ENCODE measurements at places on chromosomes 16 and 17.

DNA sequence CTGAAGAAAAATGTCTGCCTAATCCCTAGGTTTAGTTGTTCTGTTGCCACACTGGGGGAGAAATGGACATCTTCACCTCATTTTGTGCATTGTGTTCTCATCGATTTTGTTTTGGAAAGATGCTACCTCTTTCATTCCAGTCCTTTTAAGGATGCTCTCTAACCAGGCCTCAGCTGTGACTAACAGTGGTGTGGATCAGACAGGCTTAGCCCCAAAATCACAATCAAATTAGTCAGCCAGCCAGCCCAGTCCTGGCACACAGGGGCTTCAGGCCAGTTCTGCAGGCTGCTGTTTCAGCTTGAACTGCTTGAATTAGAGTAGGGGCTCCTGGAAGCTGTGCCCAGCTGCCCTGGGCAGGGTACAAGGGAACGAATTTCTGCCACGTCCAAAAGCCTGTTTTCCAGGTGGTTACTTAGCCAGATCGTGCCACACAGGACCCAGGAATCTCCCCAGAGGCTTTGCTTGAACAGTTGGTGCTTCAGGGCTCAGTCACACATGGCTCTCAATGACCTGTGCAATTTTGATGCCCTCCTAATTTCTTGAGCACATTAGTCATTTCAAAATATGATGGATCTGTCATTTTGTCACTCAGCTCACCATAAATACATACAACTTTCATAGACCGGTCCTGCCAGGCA is 60.7 kb downstream of the CLEC16A start:
- DNase-seq, result no peak

DNA sequence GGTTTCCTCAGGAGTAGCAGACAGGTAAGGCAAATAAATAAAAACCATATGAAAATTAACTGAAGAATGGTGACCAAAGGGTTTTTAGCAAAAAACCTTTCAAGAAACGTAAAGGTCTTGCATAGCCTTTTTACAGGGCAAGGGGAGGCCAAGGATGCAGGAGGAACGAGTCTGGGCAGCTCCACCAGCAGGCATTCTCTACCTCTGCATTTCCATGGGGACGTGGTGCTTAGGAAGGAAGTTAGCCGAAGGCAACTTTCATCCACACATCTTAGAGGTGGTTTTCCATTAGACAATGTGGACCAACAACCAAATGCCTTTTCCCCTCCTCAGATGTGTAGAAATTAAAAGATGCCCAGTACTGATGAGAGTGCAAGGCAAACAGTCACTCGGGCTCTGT is 20.7 kb downstream of the TOM1L2 start:
- DNase-seq, result no peak

DNA sequence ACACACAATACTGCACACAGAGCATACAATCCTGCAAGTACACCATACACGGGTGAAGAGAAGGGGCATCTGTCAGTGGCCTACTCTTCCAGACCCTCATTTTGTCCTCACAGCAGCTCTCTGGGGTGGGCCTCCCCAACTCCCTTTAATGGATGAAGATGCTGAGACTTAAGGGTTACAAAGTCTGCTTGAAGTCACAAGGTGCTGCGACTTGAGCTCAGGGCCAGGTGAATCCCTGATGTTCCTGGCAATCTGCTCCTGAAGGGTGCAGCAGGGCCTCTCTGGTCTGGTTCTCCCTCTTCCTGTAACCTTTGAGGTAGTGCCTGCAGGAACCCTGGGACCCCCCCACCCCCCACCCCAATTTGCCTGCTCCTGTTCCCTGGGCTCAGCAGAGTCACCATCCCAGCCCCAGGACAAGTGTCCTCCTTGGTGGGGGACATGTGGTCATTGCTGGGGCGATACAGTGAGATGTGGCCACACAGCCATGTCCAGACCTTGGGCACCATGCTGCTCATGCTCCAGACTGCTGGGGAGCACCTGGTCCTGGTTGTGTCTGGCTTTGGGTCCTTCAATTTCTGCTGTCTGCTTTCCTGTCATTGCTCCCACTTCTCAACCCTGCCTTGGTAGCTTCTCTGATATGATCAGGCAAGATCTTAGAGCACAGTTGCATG is 107.5 kb downstream of the METRNL start:
- DNase-seq, result no peak

- no peak for DNase-seq
These were observed 5.7 kb upstream of the HSD17B1 start for GRCh38 chr17:42547001-42547461.

- no peak for DNase-seq
These were observed 59.3 kb downstream of the KLHDC4 start for GRCh38 chr16:87706278-87707000.

- no peak for DNase-seq
These were observed 16.7 kb upstream of the MTMR4 start for GRCh38 chr17:58531122-58531521.

DNA sequence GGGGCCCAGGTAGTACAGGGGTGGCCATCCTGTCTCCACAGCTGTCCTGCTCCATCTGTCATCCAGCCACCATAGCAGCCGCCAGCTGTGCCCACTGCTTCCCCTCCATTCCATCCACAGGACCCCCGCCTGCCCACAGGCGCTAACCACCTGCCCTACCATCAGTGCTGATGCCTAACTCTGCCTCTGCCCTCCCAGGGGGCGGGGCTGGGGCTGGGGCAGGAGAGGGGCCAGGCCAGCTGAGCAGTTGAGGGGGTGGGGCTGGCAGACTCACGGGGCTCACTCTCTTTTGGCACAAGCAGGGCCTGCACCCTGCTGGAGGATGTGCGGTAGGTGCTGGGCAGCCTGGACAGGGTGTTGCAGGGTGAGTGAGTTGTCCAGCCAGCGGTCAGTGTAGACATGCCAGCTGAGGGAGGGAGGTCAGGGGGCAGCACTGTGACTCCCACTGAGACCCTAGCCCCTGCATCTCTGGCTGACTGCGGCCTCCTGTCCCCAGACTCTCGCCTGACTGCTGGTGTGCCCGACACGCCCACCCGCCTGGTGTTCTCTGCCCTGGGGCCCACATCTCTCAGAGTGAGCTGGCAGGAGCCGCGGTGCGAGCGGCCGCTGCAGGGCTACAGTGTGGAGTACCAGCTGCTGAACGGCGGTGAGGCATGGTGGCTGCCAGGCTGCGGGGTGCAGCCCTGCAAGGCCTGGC is 9.6 kb downstream of the GALK1 start:
- DNase-seq, result no peak

GRCh38 chr17:82788206-82789001 is 36.5 kb downstream of the TBCD start:
- no peak for DNase-seq

- DNase-seq, result no peak
These were observed 122.0 kb downstream of the COPRS start for GRCh38 chr17:31736855-31737625.

- peak; percentile 26 for DNase-seq
These were observed 919 bp downstream of the N4BP1 start for GRCh38 chr16:48608871-48609651.

DNA sequence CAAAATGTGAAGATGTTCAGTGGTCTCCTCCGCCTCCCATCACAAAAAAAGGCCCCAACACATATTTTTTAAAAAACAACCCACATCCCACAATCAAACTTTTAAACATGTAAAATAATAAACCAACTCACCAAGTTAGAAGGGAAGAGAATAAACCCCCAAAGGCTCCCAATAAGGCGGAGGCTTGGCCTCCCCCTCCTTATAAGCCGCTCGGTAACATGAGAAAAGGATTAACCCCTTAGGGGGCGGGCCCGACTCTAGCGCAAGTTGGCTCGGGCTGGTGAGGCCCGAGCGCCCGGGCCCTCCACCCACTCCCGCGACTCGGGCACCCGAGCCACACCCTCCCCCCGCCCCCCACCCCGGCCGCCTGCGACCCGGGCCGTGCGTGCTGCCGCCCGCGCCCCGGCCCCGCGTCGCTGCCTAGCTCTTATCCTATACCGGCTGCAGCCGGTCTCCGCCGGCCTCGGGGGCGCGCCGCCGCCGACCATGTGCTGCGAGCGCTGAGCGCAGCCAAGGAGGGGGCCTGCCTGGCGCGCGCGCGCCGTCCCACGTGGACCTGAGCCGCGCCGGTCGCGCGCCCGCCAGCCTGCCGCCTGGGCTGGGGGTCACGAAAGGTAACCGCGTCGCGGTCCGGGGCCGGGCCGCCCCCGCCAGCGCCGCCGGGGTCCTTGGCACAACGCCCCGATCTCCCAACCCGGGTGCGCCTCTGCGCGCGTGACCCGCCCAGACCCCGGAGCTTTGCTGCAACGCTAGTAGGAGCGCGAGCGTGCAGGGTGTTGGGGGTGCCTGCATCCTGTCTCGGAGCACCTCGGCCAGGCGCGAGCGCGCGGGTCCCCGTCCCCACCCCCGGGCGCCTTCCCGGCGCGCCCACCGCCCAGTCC is at the start of the genes ARSG and SLC16A6:
TSS of gene ARSG (plus strand) at position 541 of the 881 bp plus-strand sequence. CDS start 15,999 bp downstream, outside the sequence.
TSS of gene SLC16A6 (minus strand) at position 173 of the 881 bp plus-strand sequence. CDS start 12,807 bp downstream, outside the sequence.
- peak; percentile 82 for DNase-seq

GRCh38 chr17:72421128-72422092 is 300.6 kb downstream of the SOX9 start:
- no peak for DNase-seq

- no peak for DNase-seq
These were observed 252.9 kb upstream of the XYLT1 start for GRCh38 chr16:17723531-17724134.

- no peak for DNase-seq
These were observed 2.7 kb downstream of the N4BP1 start for GRCh38 chr16:48607056-48607825.

DNA sequence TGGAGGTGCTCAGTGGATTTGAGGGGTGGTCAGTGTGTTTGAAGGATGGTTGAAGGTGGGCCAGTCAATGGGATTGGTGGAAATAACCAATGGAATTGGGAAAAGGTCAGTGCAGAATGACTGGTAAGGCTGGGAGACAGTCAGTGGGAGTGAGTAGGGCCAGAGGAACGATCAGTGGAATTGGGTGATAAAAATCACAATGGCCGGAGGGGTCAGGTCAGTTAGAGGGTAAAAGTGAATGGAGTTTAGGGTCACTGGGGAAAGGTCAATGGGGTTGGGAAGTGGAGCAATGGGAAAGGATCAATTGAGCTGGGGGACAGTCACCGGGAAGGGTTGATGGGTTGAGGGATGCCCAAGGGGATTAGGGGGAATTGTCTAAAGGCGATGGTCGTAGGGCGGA is 11.0 kb upstream of the RAB5C start:
- no peak for DNase-seq

DNA sequence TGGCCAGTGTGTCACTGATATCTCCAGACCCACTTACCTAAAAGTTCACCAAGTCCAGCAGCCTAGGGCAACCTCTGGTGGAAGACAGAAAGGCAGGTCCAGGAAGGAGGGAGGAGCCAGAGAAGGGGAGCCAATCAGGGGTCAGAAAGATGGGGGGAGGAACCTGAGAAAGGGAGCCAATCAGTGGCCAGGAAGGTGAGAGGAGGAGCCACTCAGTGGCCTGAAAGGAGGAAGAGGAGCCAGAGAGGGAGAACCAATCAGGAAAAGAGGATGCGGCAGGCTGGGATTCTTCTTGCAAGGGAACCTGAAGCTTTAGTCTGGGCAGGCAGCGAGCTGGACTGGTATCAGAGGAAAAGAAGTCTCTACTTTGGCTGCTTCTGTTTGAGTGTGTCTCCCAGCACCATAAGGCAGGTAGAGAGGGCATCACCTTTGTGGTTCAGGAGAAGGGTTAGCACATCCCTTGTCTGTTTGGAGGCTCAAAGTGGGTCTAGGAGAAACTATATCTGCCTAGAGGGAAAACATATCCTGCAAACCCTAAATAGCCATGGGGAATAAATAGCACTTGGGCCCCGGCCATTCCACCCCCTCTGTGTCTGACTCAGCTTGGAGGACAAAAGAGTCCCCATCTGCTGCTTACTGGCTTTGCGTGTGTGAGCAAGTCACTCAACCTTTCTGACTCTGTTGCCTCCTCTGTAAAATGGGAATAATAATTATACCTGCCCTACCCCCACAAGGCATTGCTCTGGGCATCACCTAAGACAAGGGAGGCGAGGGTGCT is 43.4 kb upstream of the CRHR1 start:
- DNase-seq, result no peak

DNA sequence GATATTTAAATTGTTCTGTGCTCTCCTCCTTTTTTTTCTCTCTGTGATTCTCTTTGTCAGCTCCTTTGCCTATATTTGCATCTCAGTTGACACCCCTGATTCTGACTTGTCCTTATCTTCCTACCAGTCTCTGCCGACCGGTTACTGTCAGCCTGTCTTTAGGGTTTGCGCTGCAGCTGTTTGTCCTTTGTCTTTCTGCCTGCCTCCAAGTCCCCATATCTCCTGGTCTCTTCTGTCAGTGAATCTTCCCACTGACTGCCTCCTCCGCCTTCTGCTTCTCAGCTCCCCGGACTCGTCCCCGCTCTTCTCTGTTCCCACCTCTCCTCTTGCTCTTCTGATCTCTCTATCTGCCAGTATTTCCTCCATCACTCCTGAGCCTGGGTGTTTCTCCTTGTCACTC is 5.2 kb downstream of the TLCD2 start:
- DNase-seq, result no peak

GRCh38 chr17:81417879-81418709 is 22.8 kb downstream of the BAHCC1 start:
- DNase-seq, result no peak

DNA sequence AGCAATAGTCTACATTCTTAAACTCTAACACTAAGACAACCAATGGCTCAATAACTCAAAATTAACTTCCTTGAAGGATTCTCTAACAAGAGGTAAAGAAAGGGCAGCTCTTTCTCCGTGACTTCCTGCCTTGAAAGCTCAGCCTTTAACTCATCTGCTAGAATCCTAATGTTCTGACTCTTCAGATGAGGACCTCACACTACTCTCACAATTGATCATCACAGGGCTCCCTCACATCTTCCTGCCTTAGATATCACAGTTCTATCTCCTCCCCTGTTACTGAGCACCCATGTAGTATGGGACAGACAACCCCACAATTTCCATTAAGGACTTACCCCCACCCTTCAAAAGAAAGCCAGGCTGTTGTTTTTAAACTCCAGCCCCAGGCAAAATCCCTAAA is 33.5 kb downstream of the SMURF2 start:
- DNase-seq, result no peak

DNA sequence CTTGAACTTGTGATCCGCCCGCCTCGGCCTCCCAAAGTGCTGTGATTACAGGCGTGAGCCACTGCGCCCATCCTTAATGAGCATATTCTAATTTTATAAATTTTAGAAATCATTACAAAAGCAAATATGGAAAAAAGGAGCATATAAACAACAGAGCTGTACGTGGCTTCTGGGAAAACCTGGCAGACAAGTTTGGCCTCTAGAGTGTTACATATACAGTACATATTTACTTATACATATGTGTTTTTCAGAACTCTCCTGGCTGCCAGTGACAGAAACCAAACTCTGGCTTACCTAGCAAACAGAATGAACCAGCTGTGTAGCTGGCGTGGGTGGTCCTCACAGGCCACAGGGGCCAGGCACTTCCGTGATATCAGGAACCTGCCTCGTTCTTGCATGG is 10.1 kb downstream of the DRC3 start:
- DNase-seq, result no peak

- DNase-seq, result peak; percentile 84
These were observed at the start of the genes NTHL1 and TSC2 for GRCh38 chr16:2047330-2048115. NTHL1 (minus strand) TSS chr16:2047834; CDS start chr16:2047823, 11 bp downstream. TSC2 (plus strand) TSS chr16:2047985; CDS start chr16:2048616, 631 bp downstream.

GRCh38 chr17:6426356-6427101 is 8.4 kb downstream of the AIPL1 start:
- DNase-seq, result no peak

GRCh38 chr17:685006-685405 is 29.6 kb downstream of the VPS53 start:
- no peak for DNase-seq

GRCh38 chr16:86824751-86825296 is 246.5 kb downstream of the FOXL1 start:
- DNase-seq, result no peak

GRCh38 chr16:80047842-80048241 is 447.3 kb upstream of the MAF start:
- DNase-seq, result no peak

- DNase-seq, result no peak
These were observed 73.1 kb downstream of the SREBF1 start for GRCh38 chr17:17763734-17764133.

Measured in T follicular helper cell (primary cell).